ENCODE measurements at places on chromosomes 12 and 14.

- DNase-seq, result no peak
Observed at GRCh38 chr12:54004841-54005530, 3.8 kb upstream of the HOXC8 start.

GRCh38 chr14:104373855-104374717 lies 205.5 kb upstream of the C14orf180 start:
- no peak for DNase-seq

GRCh38 chr14:89644641-89645040 lies 227.6 kb upstream of the FOXN3 start:
- no peak for DNase-seq

DNA sequence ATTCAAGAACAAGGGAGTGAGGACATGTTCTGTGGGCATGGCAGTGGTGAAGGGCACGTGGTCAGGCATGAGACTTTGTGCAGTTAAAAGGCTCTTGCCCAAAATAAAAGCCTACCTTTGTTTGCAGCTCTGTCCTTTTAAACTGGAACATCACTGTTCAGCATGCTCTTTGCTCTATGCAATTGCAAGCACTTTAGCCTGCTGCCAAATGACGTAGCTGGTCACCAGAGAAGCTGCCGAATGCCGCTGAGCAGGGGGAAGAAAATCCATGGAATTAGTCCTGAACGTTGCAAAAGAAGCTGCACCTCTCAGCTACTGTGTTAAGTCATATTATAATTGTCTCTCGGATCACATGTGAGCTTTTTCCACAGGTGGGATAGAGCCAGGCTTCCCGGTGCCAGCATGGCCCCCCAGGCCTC lies 176.3 kb upstream of the DIO2 start:
- DNase-seq, result no peak

DNA sequence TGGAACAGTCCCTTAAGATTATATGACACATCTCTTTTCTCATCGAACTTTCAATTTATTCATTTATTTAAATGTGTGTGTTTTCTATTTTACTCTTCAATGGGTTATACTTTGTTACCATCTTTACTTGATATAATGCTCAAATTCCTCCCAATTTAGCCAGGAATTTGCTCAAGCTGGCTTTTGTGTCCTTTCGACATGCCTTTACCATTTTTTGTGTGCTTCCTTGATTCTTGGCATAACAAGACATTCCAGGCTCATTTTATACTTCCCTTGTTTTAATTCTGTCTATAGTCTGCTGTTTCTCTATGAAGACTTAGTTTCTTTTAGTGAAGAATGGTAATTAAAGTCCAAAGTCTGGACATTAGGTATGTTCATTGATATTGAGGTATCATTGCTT lies 315.8 kb downstream of the AEBP2 start:
- DNase-seq, result no peak

All from NK-92 treated with Interleukin-12 subunit alpha and Interleukin-12 subunit beta, amount 100 ng/mL, for 24 hours (cell line).